Large intestine (tissue), 12 donors: ENCODE measurements at places on chromosomes 12 and 14. TPM values are rescaled to one million over a fixed set of nuclear protein-coding genes. Genes with fewer than 3 reads are reported as not detected.

DNA sequence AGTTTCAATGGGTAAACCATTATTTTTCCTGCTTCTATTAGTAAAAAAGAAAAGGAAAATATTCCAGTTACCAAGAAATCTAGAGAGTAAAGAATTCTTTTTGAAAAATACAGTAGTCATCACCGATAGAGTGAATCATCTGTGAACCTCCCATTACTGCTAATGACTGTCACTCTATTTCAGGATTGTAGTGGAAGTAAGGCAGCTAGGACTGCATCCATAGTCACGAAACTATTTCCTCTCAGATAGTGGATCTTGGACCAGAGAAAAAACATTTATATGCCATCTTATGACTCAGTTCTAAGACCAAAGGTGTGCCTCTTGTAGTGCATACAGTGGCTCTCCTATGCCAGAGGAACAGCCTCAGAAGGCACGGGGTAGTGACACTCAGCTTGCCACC is 173.9 kb upstream of the PLEKHA5 start:
- no peaks in the 10 kb centered on the region for H3K36me3 ChIP-seq
- no peak overlapping the region for H3K4me3 ChIP-seq
- H3K27me3 ChIP-seq, result no peaks in the 10 kb centered on the region

GRCh38 chr14:94163796-94164195 is 10.3 kb upstream of the PPP4R4 start:
- H3K27me3 ChIP-seq, result peaks cover 23% of the 10 kb centered on the region
- no peak for DNase-seq
- H3K36me3 ChIP-seq, result no peaks in the 10 kb centered on the region
- no peak overlapping the region for H3K27ac ChIP-seq

DNA sequence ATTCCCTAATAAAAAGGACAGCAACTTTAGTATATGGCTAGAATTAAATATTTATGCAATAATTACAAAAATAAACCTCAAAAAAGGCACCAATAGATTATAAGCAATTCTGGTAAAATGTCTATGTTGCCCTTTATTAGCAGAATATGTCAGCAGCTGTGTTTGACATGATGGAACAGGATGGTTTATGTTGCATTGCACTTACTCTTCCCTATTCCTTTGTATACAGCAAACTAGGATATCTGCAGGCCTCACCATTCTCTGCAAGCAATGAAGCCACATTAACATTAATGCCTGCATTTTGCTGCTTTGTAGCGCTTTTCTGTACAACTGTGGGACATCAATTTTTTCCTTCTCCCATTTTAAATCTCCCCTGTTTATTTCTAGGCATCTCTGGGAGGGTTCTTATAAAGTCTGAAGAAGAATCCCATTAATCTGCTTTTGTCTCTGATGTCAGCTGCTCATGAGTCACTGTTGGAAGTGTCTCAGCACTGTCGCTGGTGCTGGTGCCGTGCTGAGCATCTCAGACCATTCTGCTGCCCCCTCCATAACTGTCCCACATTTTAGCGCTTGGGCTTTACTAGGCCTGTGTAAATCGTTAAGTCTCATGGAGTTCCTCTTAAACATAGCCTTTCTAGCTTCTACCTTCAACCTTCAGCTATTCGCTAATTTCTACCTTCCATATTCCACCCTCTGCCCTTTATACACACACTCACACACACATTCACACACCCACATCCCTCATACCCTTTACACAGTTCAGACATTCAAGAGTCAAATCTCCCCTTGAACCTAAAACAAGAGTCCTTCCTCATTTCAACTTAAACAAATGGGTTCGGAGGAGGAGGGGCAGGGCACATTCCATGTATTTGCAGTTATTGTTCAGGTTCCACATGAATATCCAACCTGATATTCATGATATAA is 64.4 kb upstream of the TRHDE start:
- no peaks in the 10 kb centered on the region for H3K36me3 ChIP-seq
- no peak overlapping the region for H3K27ac ChIP-seq
- DNase-seq, result no peak
- no peak overlapping the region for H3K4me3 ChIP-seq
- no peaks in the 10 kb centered on the region for H3K4me1 ChIP-seq

GRCh38 chr12:206746-207440 is 7.1 kb downstream of the SLC6A12 start:
- no peak overlapping the region for H3K4me3 ChIP-seq
- H3K36me3 ChIP-seq, result no peaks in the 10 kb centered on the region
- H3K27ac ChIP-seq, result no peak overlapping the region
- H3K4me1 ChIP-seq, result peaks cover 3% of the 10 kb centered on the region

GRCh38 chr12:26789731-26790644 is 43.0 kb downstream of the ITPR2 start:
- H3K4me3 ChIP-seq, result no peak overlapping the region
- H3K36me3 ChIP-seq, result no peaks in the 10 kb centered on the region
- DNase-seq, result no peak
- H3K4me1 ChIP-seq, result no peaks in the 10 kb centered on the region
- no peaks in the 10 kb centered on the region for H3K27me3 ChIP-seq
- no peak overlapping the region for H3K27ac ChIP-seq

DNA sequence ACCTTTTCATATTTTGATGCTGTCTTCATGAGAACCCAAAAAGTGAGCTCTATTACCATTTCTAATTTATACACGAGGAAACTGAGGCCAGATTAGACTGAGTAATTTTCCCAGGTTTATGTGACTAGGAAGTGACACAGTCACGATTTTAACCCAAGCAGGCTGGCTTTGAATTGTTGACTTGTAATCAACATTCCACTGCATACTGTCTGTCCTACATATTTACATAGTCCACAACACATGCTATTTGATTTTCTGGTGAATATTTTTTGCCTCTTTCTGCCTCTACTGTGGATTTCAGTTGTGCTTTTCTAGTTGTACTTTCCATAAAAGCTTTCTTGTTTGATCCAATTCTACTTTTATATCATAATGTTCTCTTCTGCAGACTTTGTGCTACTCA is 8.2 kb downstream of the TAS2R7 start:
- no peak overlapping the region for H3K27ac ChIP-seq
- no peaks in the 10 kb centered on the region for H3K27me3 ChIP-seq
- no peaks in the 10 kb centered on the region for H3K36me3 ChIP-seq
- DNase-seq, result no peak
- H3K4me3 ChIP-seq, result no peak overlapping the region
- H3K4me1 ChIP-seq, result no peaks in the 10 kb centered on the region

GRCh38 chr12:55704824-55705718 is 2.6 kb downstream of the ITGA7 start:
- no peak overlapping the region for H3K4me3 ChIP-seq
- no peak overlapping the region for H3K27ac ChIP-seq
- peaks cover 23% of the 10 kb centered on the region for H3K4me1 ChIP-seq
- no peaks in the 10 kb centered on the region for H3K36me3 ChIP-seq
- DNase-seq, result no peak

DNA sequence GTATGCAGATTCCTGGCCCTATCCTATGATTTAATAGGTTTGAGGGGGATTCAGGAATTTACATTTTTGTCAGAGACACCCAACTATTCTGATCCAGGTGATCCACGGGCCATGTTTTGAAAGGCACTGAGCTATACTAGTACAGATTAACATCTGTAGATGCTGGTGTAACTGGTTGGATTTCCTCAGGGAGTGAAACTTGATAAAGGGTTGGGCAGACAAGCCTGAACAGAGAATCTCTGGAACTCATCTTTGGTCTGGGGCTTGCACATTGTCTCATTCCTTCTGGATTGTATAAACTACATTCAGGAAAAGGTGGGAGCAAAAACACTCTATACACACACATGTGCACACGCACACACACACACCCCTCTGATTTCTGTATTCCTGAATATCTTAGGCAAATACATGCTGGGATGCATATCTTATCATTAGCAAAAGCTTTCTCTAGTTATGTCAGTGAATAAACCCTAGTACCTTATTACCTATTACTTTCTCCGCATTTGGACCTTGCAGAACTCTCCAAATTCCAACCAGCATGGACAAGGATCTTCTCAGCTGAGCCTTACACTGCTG is 104.6 kb downstream of the SLC38A1 start:
- DNase-seq, result no peak
- H3K4me1 ChIP-seq, result peaks cover 29% of the 10 kb centered on the region
- no peaks in the 10 kb centered on the region for H3K27me3 ChIP-seq
- H3K36me3 ChIP-seq, result no peaks in the 10 kb centered on the region
- no peak overlapping the region for H3K27ac ChIP-seq
- no peak overlapping the region for H3K4me3 ChIP-seq

DNA sequence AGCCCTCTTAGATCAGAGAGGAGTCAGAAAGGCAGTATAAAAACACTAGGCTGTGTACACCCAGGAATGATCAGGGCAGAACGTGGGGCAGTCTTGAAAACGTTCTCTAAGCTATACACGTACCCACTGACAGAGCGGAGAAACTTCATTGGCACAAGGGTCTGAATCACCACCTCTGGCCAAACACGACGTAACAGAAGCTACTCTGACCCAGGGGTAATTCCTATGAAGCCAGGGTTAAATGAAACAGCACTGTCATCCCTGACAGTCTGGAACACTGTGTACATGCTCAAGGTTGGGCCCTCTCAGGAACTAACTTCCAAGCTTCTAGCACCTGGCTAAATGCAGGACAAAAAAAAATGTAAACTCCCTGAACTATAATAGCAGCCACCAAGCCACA is 38.4 kb downstream of the PARP11 start:
- no peaks in the 10 kb centered on the region for H3K36me3 ChIP-seq
- H3K4me3 ChIP-seq, result no peak overlapping the region
- no peak for DNase-seq
- no peak overlapping the region for H3K27ac ChIP-seq

DNA sequence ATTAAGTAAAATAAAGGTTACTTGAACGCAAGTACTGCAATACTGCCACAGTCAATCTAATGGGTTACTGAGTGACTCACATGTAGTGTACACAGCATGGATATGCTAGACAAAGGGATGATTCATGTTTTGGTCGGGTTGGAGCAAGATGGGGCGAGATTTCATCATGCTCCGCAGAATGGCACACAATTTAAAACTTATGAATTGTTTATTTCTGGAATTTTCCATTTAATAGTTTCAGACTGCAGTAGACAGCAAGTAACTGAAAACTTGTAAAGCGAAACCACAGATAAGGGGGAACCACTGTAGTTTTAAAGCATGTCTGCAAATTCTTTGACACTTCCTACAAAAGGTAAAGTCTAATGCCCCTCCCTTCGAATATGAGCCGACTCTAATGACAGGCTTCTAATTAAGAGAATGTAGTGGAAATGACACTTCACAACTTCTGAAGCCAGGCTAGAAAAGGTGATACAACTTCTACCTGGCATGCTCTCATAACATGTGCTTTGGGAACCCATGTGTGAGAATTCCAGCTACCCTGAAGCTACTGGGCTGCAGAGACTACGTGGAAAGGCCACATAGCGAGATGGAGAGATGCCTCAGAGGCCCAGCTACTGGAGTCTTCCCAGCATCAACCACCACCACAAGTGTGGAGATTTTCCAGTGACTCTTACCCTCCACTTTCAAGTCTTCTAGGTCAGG is 13.9 kb upstream of the TCP11L2 start:
- H3K36me3 ChIP-seq, result no peaks in the 10 kb centered on the region
- H3K27me3 ChIP-seq, result no peaks in the 10 kb centered on the region
- peak overlapping the region; percentile 15 for H3K27ac ChIP-seq
- peak; percentile 52 for DNase-seq

DNA sequence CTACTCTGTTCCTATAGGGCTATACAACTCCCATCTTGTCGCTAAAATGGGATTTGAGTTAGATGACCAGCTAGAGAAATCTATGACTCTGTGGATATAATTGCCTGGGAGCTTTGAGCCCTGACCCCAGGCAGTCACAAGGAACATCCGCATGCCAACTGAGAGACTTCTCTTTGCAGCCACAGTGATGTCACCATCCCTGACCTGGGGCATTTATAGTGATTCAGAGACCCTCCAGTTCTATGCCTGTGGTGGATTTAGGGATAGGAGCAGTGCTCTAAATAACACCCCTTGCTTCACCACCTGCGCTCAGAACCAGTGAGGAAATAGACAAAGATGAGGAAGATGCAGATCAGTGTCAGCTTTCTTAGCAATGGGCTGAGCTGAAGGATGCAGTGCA is 86.2 kb downstream of the RIN3 start:
- no peak overlapping the region for H3K4me3 ChIP-seq
- H3K4me1 ChIP-seq, result no peaks in the 10 kb centered on the region
- H3K36me3 ChIP-seq, result no peaks in the 10 kb centered on the region
- no peak for DNase-seq

GRCh38 chr14:73428353-73428824 is 30.0 kb downstream of the NUMB start:
- H3K36me3 ChIP-seq, result no peaks in the 10 kb centered on the region
- peak; percentile 39 for DNase-seq
- peak overlapping the region; percentile 7 for H3K27ac ChIP-seq

DNA sequence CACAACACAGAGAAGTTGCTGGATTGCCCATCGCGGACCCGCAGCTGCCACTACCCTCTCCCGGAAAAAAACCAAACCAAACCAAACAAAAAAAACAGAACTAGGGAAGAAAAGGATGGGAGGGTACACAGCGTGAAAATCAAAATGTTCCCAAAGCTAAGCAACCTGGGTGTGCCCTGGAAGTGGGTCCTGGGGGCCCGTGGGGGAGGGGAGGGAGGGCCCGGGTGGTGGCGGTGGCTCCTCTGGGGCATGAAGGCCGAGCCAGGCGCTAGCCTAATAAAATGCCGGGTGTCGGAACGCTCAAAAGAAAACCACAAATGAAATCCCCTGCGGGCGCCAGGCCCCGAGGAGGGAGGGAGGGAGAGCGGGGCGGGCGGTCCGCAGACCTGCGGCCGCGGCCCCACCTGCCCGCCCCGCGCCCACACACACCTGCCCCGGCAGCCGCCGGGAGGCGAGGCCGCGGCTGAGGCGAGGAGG is 787 bp downstream of the HECTD4 start:
- no peak for DNase-seq
- no peaks in the 10 kb centered on the region for H3K36me3 ChIP-seq
- no peaks in the 10 kb centered on the region for H3K27me3 ChIP-seq
- no peaks in the 10 kb centered on the region for H3K4me1 ChIP-seq
- H3K4me3 ChIP-seq, result peak overlapping the region; percentile 62
- no peak overlapping the region for H3K27ac ChIP-seq

GRCh38 chr14:76926521-76927251 is 100.5 kb downstream of the LRRC74A start:
- no peak for DNase-seq
- no peak overlapping the region for H3K4me3 ChIP-seq
- peaks cover 33% of the 10 kb centered on the region for H3K4me1 ChIP-seq
- peak overlapping the region; percentile 45 for H3K27ac ChIP-seq
- no peaks in the 10 kb centered on the region for H3K36me3 ChIP-seq
- H3K27me3 ChIP-seq, result no peaks in the 10 kb centered on the region

GRCh38 chr12:67989184-67989920 is at the start of gene IFNG-AS1:
TSS of gene IFNG-AS1 (plus strand) at chr12:67989447.
- H3K4me3 ChIP-seq, result no peak within 1 kb of the TSS
- H3K36me3 ChIP-seq, result no peaks in the 10 kb centered on the region
- H3K27me3 ChIP-seq, result peaks cover 5% of the 10 kb centered on the region
- H3K27ac ChIP-seq, result no peak within 1 kb of the TSS

DNA sequence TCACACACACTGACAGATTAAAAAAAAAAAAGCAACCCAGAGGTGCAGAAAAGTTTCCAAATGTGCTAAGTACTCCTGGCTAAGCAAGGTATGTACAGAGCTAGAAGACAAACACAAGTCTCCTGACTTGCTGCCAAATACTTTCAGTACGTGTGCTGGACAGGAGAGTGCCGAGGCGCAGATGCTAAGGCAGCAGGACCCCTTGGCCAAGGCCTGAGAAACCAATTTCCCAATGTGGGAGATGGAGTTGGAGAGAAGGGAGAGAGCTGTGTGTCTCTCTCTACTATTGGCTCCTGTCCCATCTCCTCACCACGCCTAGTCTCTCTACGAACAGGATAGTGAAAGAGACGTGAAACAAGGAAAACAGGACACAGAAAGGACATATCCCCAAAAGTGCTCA is 5.3 kb downstream of the SPRYD3 start:
- DNase-seq, result no peak
- H3K27ac ChIP-seq, result no peak overlapping the region
- H3K36me3 ChIP-seq, result peaks cover 68% of the 10 kb centered on the region
- no peaks in the 10 kb centered on the region for H3K27me3 ChIP-seq

The ANAPC5 gene
- 138 TPM for polyA plus RNA-seq

The CEP170B gene
- polyA plus RNA-seq, result 30.3 TPM

The TPPP2 gene
- polyA plus RNA-seq, result 0.16 TPM

The AICDA gene
- 1.0 TPM for polyA plus RNA-seq

The DCTN2 gene
- 136 TPM for polyA plus RNA-seq
